ENCODE measurements at places on chromosomes 11 and 22. TPM values are rescaled to one million over a fixed set of nuclear protein-coding genes. Genes with fewer than 3 reads are reported as not detected.

The OR6A2 gene
- polyA plus RNA-seq = 0.07 TPM

The SCT gene
- 14.9 TPM for polyA plus RNA-seq

The POTEH gene
- not detected for polyA plus RNA-seq

The DKK3 gene
- 187 TPM for polyA plus RNA-seq

The NTM gene
- polyA plus RNA-seq = 30.1 TPM

The ACR gene
- polyA plus RNA-seq = 0.37 TPM

The GLYATL2 gene
- polyA plus RNA-seq = 2.4 TPM

The GGTLC3 gene
- polyA plus RNA-seq = 0.61 TPM

The APOA4 gene
- not detected for polyA plus RNA-seq

The CEP57 gene
- 139 TPM for polyA plus RNA-seq

The BACE1 gene
- 49.8 TPM for polyA plus RNA-seq

The OR10A2 gene
- polyA plus RNA-seq = 0.04 TPM

The TMEM132A gene
- 35.8 TPM for polyA plus RNA-seq

The ZBTB16 gene
- 3.6 TPM for polyA plus RNA-seq

The OR9Q2 gene
- not detected for polyA plus RNA-seq

GRCh38 chr11:66684635-66685034, 6.9 kb upstream of the RBM4B start:
- DNase-seq = no peak

- DNase-seq = no peak
Observed at GRCh38 chr22:48567213-48567975, 1260.3 kb downstream of the BRD1 start.

DNA sequence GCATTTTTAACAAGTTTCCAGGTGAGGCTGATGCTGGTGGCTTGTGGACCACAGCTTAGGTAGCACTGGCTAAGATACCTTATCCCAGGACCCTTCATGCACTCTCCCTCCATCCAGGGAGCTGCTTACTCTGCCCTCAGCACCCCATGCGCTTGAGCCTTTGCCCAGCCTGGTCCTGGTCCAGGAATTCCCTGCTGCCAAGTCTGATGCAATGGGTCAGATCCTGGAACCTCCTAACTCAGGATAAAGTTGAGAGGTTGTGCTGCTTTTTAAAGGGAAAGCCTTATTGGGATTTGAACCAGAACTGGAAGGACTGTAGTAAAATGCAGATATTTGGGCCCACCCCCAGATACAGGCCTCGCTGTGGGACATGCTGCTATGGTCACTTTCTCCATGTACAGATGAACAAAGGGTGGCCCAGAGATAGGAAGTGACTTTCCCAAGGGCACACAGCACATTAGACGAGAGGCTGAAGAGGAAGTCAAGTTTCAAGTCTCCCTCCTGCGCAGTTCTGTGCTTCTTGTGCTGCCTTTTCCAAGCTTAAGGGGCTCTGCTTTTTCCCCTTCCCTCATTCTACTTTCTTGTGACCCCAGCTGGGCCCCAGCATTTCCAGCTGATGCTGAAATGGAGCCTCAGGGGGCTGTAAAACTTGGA, 824 bp upstream of the LGALS12 start:
- DNase-seq = no peak

DNA sequence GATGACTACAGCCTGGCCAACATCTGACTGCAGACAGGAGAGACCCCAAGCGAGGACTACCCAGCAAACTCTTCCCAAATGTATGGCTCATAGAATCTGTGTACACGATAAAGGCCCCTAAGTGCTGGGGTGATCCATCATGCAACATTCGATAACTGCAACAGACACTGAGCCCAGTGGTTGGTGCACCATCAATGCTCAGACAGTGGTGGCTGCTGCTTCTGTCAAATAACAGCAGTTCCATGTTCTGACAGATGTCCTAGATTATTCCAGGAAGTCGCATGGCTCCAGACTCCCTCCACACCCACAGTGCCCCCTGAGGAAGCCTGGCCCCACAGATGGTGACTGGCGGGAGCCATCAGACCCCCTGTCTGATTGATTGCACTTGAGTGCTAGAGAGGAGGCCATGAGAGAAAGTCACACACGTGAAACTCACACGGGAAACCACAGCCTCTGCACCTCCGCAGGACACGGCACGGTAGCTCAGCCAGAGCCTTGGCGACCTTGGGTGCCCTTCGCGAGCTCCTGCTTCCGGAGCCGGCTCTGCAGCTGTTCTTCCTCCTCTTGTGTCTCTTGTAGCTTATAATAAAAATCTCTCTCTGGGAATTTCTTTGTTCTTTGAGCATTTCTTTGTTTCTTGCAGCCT, 1155.9 kb downstream of the TBC1D22A start:
- no peak for DNase-seq

DNA sequence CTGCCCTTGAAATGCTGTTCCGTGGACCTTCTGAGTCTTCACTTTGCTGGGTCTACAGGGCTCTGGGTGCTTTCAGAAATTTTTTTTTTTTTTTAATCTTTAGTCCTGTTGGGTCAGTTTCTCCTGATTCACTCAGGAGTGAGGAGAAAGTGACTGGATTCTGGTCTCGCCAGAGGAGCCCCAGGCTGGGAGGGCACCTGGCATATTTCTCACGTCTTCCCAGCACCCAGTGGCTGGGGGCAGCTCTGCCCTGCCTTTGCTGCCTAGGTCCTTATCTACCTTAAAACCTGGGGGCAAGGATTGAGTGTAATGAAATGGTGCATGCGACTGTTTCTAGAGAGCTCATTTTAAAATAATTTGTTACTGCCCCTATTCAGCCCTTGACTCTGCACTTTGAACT, 23.3 kb downstream of the SAMM50 start:
- no peak for DNase-seq

GRCh38 chr22:31504282-31504681, 7.9 kb downstream of the SFI1 start:
- DNase-seq = no peak

- peak; percentile 15 for DNase-seq
Observed at GRCh38 chr11:116579857-116580727, 192.7 kb downstream of the BUD13 start.

GRCh38 chr22:48753752-48754517, 1073.7 kb downstream of the BRD1 start:
- no peak for DNase-seq

DNA sequence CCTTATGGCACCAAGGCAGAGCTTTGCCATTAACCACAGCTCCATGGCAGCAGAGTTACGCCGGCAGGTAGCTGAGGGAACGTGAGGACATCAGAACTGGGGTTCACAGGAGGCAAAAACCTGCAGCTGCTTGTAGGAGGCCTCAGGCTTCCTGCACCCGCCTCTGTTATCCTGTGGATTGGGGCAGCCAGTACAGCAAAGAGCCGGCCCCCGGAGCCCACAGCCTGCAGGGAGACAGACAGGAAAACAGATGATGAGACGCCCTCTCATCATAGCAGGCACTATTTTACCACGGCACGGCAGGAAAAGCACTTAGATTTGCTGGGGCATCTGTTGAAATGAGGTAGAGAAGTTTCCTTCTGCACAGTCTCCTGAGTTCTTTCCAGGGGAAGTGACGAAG, 870.3 kb downstream of the TBC1D22A start:
- DNase-seq = no peak

GRCh38 chr22:48309836-48310235, 1517.8 kb downstream of the BRD1 start:
- no peak for DNase-seq

DNA sequence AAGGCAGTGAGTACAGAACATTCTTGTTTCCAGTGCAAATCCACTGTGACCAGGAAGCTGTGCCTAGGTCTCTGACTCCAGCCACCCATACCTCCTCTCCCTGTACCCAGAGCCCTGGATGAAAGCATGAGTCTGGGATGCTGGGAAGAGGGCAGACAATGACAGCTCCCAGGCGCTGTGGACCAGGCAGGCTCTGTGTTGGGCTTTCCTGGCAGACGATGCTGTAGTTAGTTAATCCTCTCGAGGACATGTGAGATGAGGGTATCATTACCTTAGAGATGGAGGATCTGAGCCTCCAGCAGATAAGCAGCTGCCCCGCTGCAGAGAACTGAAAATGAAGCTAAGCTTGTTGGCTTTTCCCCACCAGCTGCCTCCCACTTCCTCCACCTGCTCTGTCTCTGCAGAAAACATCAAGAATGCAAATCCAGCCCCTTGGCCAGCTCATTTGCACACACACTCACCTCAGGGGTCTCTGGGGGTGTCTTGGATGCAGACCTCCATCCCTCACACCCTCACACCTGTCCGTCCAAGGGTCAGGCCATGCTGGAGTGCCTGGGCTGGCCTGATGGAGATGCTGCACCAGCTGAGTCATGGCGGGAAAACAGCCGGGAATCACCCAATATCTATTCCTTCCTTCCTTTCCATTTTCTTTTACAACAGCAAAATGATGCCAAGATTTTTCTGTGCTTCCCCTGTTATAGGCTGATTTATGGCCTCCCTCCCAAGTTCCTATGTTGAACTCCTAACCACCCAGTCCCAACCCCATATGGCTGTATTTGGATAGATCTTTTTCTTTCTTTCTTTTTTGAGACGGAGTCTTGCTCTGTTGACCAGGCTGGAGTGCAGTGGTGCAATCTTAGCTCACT, 94.9 kb upstream of the SEPTIN5 start:
- DNase-seq = no peak

GRCh38 chr11:100808904-100809491, 121.9 kb downstream of the ARHGAP42 start:
- no peak for DNase-seq

DNA sequence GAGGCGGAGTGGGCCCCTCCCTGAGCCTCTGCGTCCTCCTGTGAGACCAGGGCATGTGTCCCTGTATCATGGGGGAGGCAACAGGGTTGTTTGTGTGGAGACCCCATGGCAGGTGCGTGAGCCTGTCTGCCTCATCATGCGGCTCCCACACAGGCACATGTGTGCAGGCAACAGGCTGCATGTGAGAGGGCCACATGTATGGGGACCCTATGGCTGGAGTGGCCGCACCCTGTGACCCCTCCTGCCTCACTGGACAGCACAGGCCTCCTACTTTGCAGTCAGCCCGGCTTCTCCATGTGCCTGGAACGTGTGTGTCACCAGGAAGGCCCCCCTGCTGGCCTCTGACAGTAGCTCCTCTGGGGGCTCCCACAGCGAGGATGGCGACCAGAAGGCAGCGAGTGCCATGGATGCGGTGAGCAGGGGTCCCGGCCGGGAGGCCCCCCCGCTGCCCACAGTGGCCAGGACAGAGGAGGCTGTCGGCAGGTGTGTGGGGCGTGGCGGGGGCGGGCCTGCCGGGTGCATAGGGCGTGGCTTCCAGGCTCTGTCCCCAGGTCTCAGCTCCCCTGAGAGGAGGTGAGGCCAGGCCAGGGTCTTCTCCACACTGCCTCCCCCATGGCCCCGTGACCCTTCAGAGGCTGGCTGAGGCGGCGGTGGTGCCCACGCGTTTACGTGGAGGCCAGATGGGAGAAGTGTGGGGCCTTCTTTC, 34.1 kb downstream of the SBF1 start:
- no peak for DNase-seq
